EH (cell line): ENCODE measurements at places on chromosomes 7 and 10.

DNA sequence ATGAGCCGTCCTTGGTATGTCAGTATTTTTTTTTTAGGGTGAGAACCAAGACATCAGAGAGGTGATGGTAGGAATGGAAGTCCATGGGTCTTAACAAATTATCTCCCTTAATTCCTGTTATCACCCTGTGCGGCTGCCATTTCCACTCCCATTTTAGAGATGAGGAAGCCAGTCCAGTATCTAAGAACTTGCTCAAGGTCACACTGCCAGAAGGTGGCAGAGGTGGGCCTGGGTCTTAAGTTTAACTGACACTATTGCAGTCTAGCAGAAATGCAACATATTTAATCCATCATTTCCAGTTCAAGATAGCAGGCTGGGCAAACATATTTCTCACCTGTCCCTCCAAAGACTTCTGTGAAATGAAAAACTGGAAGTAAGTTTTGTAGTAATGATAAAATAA, 108.3 kb downstream of the GLI3 start:
- DNase-seq, result peak; percentile 37

- no peak for DNase-seq
Observed at GRCh38 chr10:8719971-8720370, 665.5 kb downstream of the GATA3 start.

DNA sequence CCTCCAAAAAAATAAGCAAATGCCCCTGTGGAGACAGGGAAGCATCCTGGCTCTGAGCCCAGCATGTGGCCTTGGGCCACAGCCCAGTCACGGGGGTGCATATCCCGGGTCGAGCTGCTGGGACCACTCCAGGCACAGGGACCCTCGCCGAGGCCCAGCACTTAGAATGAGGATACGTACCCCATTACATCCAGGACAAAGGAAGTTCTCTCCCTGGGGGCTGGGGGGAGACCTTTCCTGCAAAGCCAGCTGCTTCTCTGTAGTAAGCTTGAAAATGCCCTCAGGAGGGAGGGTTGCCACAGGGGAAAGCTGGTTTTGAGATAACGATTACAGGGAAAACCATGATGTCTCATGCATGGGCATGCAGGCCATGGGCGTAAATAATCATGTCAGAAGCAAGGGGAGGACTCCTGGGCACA, 75.5 kb downstream of the HIPK2 start:
- no peak for DNase-seq

- DNase-seq, result peak; percentile 58
Observed at GRCh38 chr10:7915923-7916536, 97.7 kb downstream of the TAF3 start.
